ENCODE measurements at places on chromosomes 3 and 15.

GRCh38 chr3:168473334-168473890 lies 377.7 kb upstream of the GOLIM4 start:
- DNase-seq: no peak

DNA sequence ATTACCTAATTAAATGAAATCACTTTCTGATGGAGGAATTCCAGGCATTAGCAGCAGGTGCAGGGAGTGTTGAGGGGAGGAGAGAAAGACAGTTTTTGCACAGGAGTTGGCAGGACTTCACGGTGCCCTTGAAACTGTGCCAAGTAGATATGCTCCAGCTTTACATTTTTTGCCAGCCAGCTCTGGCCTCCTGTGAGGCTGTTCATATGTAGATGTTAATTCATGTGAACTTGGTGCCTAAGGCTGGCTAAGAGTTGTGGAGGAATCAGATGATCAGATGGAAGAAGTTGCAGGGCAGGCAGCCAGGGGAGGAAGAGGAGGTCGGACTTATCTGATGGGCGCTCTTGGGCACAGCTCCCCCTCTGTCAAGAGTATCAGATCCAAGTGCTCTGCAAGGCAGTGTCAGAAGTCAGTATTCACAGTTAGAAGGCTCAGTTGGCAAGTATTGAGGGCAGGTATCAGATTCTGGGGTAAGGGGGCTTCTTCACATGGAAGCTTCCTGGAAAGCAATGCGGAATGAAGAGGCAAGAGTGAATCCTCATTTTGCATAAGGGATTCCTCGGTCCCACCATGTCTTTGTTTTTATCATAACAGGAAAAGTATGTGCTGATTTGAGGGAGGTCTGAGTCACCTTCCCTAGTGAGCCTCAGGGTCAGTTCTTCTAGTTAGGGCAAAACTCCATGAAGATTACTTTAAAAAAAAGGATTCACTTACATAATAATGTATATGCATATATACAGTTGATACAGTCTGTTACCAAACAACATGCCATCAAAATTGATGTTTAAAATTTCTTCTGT lies 172.6 kb upstream of the UMPS start:
- no peak for DNase-seq

GRCh38 chr3:12985148-12985547 lies 88.1 kb downstream of the IQSEC1 start:
- no peak for DNase-seq

DNA sequence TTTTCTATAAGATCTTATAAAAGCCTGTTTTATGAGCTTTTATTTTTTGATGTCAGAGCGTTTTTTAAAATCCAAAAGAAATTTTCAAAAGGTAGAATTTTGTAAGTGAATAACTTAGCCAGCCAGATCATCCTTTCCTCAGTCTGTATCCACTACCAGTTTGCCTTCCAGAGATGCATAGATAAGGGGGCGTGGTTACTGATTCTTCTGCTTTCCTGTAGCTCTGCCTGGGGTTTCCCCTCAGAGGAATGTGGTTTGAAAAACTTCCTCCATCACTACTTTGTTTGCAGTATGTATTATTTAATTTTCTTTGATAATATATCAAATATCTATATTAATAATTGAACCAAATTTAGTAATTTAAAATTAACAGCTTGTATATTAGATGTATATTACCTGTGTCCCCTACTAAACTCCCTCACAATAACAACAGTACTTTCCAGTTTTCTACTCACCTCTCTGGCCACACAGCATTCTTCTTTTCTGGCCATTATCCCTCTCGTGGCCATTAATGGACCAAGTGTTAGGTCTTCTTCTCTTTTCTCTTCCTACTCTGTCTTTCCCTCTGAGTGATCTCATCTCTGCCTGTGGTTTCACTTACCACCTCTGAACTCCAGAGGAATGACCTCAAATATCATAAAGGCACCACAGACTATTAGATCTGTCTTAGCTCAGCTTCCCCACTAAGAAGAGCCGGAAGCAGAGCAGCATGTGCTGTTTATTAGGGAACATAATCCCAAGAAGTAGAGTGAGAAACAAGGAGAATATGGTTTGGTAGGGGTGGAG lies 239.7 kb downstream of the UBE2E2 start:
- no peak for DNase-seq

GRCh38 chr3:133158686-133159085 lies 120.5 kb downstream of the TMEM108 start:
- no peak for DNase-seq

GRCh38 chr3:7692866-7693265 lies 808.8 kb upstream of the LMCD1 start:
- no peak for DNase-seq

Data from iPS DF 19.7 (cell line).